ENCODE measurements at places on chromosomes 16 and 17.

GRCh38 chr17:56976941-56977608, 856 bp upstream of the SCPEP1 start:
- no peaks in the 10 kb centered on the region for H3K27me3 ChIP-seq
- DNase-seq = no peak
- H3K4me3 ChIP-seq = peak overlapping the region; percentile 86

- no peaks in the 10 kb centered on the region for H3K36me3 ChIP-seq
- DNase-seq = peak; percentile 79
- no peak overlapping the region for H3K4me3 ChIP-seq
- no peaks in the 10 kb centered on the region for H3K4me1 ChIP-seq
These were observed 91.5 kb upstream of the NLRP1 start for GRCh38 chr17:5675625-5676421.

GRCh38 chr17:73797594-73798110, 153.4 kb upstream of the SDK2 start:
- H3K4me1 ChIP-seq = peaks cover 7% of the 10 kb centered on the region
- no peak overlapping the region for H3K27ac ChIP-seq
- DNase-seq = no peak
- no peaks in the 10 kb centered on the region for H3K36me3 ChIP-seq

DNA sequence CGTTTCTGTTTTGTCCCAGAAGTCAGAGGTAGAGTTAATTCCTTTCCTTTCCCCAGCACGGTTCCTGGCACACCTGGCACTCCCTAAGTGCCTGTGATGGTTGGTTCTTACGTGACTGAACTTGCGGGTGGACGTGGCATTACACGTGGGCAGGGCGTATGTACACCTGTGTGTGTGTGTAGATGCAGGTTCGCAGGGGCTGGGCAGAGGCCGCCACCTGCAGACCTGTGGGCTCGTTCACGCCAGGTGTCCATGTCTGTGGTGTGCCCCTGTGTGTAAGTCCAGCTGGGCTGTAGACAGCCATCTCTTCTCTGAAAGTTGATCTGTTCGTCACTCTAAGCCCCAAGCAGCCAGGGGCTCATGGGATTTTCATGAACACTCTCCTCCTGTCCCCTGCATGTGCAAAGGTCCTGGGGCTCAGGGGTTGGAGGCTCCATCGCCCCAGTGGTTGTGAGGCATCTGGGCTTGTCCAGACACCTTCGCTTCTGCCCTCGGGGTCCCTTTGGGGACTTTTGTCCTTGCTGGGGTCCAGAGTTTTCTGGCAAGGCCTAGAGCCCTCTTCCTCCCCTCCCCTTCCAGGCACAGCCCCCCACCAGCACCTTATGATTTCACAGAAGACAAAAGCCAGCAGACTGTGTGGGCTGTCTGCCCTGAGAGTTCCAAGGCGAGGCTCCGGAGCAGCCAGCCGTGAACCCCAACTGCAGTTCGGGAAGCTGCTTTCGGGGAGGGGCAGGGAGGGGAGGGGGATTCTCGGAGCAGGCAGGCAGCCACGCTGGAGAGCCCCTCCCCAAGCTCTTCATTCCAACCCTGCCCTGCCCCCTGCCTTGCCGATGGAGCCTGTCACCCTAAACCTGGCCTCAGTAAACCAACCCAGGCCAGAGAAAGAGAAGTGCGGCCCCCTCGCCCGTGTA, 5.4 kb upstream of the FSCN2 start:
- no peak overlapping the region for H3K27ac ChIP-seq
- H3K27me3 ChIP-seq = no peaks in the 10 kb centered on the region
- no peak overlapping the region for H3K4me3 ChIP-seq

DNA sequence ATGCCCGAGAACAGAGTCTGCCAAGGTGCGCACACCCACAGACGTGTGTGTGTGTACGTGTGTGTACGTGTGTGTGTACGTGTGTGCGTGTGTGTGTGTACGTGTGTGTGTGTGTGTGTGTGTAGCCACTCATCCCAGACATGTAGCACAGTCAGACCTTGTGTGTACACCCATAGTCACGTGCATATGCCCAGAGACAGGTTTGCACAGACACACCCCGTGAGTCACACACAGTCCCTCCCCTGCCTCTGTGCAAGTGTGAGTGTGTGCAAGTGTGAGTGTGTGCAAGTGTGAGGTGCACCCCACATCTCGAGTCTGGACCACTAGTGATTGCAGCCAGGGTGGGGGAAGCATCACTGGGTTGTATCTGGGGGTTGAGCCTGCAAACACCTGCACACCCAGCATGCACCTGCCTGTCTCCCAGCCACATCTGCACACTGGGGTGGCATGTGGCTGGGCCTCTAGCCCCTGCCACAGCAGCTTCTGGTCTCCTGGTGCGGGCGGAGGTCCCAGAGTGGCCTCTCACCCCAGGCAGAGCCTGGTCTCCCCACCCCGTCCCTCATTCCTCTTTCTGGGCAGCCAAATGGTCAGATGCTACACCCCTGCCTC, 23.6 kb downstream of the BAHCC1 start:
- no peaks in the 10 kb centered on the region for H3K36me3 ChIP-seq
- no peak overlapping the region for H3K4me3 ChIP-seq
- H3K27me3 ChIP-seq = no peaks in the 10 kb centered on the region
- no peaks in the 10 kb centered on the region for H3K4me1 ChIP-seq
- no peak for DNase-seq
- peak overlapping the region; percentile 63 for H3K27ac ChIP-seq

DNA sequence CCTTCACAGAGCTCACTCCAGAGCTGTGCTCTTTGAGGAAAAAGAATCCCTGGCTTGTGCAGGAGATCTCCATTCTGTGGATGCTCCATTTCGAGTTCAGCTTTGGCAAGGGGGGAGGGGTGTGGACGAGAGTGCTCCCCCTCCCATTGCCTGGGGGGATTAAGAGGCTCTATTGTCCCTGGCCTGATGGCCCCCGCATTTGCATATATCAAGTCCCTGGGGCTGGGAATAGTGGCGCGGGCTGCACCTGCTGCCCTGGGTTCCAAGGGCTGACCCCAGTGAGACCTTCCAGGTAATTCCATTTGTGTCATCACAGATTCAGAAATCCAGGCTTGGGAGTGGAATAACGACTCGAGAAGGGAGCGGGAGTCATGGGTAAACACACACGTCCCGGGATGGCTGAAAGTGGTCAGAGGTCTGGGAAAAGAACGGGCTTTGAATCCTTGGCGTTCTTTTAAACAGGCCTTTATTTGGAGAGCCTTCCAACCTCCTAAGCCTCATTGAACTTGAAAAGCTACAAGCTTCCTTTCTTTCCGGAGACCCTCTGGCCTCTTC, 479.3 kb downstream of the HS3ST3B1 start:
- no peak overlapping the region for H3K4me3 ChIP-seq
- H3K4me1 ChIP-seq = no peaks in the 10 kb centered on the region
- DNase-seq = no peak
- H3K36me3 ChIP-seq = no peaks in the 10 kb centered on the region
- no peak overlapping the region for H3K27ac ChIP-seq

DNA sequence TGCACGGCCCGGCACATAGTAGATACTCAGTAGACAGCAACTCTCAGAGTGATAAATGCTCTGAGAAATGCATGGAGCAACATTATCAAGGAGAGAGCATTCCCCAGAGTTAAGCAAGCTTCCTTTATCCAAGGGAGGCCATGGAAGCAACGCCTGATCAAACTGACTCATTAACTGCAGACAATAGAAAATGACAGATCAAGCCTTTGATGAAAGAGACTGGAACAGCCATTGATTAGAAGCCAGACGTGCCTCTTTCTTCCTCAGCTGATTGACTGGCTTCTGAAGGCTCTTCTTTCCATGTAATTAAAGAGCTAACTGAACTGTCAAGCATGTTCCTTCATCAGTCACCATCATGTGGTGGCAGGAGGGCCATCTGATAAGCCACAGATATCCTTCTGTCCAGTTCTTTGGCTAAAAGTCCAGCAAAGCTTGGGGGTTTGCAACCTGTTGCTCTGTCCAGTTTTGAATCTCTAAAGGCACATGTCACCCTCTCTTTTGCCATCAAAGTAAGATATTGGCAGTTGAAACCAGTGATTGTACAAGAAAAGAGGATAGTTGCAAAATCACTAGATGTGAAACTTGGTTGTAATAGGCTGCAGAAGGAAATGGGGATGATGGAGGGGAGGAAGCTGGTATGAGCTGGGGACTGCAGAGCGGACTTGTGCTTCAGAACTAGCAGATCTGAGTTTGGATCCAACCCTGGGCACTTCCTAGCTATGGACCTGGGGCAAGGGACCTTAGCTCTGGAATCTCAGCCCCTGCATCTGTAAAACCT, 188.0 kb downstream of the HAPSTR1 start:
- H3K36me3 ChIP-seq = no peaks in the 10 kb centered on the region
- H3K4me3 ChIP-seq = no peak overlapping the region
- peak; percentile 26 for DNase-seq
- H3K4me1 ChIP-seq = no peaks in the 10 kb centered on the region
- no peaks in the 10 kb centered on the region for H3K27me3 ChIP-seq
- H3K27ac ChIP-seq = no peak overlapping the region

GRCh38 chr17:58275417-58275816, 5.3 kb downstream of the MPO start:
- no peaks in the 10 kb centered on the region for H3K4me1 ChIP-seq
- no peaks in the 10 kb centered on the region for H3K36me3 ChIP-seq
- H3K27ac ChIP-seq = no peak overlapping the region
- H3K27me3 ChIP-seq = no peaks in the 10 kb centered on the region
- no peak overlapping the region for H3K4me3 ChIP-seq
- no peak for DNase-seq

DNA sequence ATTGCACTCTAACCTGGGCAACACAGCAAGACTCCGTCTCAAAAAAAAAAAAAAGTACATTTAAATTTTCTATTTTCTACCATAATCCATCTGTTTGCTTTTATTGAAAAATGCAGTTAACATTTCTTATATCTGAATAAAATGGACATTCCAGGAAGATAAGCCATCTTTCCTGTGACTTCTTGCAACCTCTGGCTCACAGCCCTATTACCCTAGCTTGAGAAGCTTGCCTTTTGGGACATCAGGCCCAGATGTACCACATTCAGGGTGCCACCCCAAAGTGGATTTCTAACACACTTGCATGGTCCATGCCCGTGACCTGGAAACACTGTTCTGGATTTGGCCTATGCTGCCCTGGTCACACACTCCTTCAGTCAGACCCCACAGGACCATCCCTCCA, 30.1 kb upstream of the DDX52 start:
- no peaks in the 10 kb centered on the region for H3K27me3 ChIP-seq
- DNase-seq = no peak
- H3K4me3 ChIP-seq = no peak overlapping the region
- no peaks in the 10 kb centered on the region for H3K36me3 ChIP-seq

All from kidney (tissue), 22 donors.